ENCODE measurements at places on chromosomes 7 and 10. TPM values are rescaled to one million over a fixed set of nuclear protein-coding genes. Genes with fewer than 3 reads are reported as not detected.

SFTPD gene
- 1.4 TPM for polyA plus RNA-seq

PROSER2 gene
- polyA plus RNA-seq = 1.2 TPM

SPOCK2 gene
- polyA plus RNA-seq = 0.45 TPM

FAM25A gene
- not detected for polyA plus RNA-seq

BAIAP2L1 gene
- 0.52 TPM for polyA plus RNA-seq

UROS gene
- 42.3 TPM for polyA plus RNA-seq

CNPY1 gene
- polyA plus RNA-seq = not detected

GRCh38 chr7:155487509-155488482 lies 29.9 kb downstream of the EN2 start:
- H3K4me1 ChIP-seq = peaks cover 21% of the 10 kb centered on the region
- H3K27ac ChIP-seq = no peak overlapping the region
- no peaks in the 10 kb centered on the region for H3K36me3 ChIP-seq
- H3K27me3 ChIP-seq = no peaks in the 10 kb centered on the region

GRCh38 chr10:124677749-124678556 lies 66.2 kb downstream of the FAM53B start:
- H3K27me3 ChIP-seq = no peaks in the 10 kb centered on the region
- DNase-seq = no peak
- H3K36me3 ChIP-seq = peaks cover 33% of the 10 kb centered on the region
- H3K4me1 ChIP-seq = peaks cover 86% of the 10 kb centered on the region

GRCh38 chr10:129936266-129936922 lies 27.7 kb downstream of the EBF3 start:
- H3K4me3 ChIP-seq = no peak overlapping the region
- H3K36me3 ChIP-seq = no peaks in the 10 kb centered on the region
- DNase-seq = no peak

DNA sequence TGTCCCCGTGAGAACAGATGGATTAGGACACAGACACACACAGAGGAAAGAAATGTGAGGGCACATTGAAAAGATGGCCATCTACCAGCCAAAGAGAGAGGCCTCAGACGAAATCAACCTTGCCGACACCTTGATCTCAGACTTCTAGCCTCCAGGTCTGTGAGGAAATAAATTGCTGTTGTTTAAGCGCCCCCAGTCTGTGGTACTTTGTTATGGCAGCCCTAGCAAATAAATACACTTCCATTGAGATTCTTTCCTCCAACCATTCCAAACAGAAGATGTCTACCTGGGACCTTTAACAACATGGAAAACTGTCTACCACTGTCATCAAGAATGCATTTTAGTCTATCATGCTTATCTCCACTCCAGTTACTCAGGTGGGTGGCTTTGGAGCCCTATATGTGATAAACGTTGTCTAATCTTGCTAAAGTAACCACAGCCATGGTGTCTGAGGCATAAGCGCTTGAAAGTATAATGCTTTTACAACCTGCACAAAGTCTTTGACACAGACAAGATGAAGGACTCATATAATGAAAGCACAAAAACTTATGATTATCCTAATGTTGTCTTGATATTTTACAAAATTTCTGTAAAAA lies 244.3 kb downstream of the MTERF1 start:
- peak; percentile 12 for DNase-seq
- H3K27me3 ChIP-seq = no peaks in the 10 kb centered on the region
- H3K4me1 ChIP-seq = no peaks in the 10 kb centered on the region
- no peak overlapping the region for H3K4me3 ChIP-seq
- H3K36me3 ChIP-seq = no peaks in the 10 kb centered on the region
- no peak overlapping the region for H3K27ac ChIP-seq

- no peaks in the 10 kb centered on the region for H3K36me3 ChIP-seq
- no peaks in the 10 kb centered on the region for H3K27me3 ChIP-seq
- H3K4me1 ChIP-seq = no peaks in the 10 kb centered on the region
- no peak overlapping the region for H3K4me3 ChIP-seq
- DNase-seq = no peak
- no peak overlapping the region for H3K27ac ChIP-seq
These were observed 499.1 kb upstream of the PODXL start for GRCh38 chr7:132055336-132056120.

DNA sequence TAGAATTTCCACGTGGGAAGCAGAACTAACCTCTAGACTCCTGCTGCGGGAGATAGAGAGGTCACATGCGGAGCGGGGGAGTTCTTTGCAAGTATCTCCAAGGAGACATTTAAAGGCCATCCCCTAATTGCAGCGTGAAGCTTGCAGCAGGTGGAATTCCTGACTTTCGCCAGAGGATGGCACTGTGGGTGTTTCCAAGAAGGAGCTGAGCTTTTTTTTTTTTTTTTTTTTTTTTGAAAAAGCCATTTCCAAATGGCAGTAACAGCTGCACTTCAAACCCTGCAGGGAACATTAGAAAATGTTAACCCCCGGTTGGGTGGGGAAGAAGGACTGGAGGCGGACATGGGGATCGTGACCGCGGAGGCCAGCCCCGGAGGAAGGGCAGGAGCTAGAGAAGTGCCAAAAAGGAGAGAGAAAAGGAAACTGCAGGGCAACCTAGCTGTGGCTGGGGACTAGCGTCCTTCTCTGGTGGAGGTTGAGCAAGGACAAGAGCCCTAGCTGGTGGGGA lies 487.7 kb downstream of the TYW1 start:
- no peak for DNase-seq
- H3K4me1 ChIP-seq = no peaks in the 10 kb centered on the region
- no peaks in the 10 kb centered on the region for H3K27me3 ChIP-seq
- H3K36me3 ChIP-seq = no peaks in the 10 kb centered on the region
- H3K27ac ChIP-seq = no peak overlapping the region
- no peak overlapping the region for H3K4me3 ChIP-seq

- no peak for DNase-seq
- H3K4me3 ChIP-seq = no peak overlapping the region
- H3K4me1 ChIP-seq = no peaks in the 10 kb centered on the region
- no peaks in the 10 kb centered on the region for H3K27me3 ChIP-seq
- peaks cover 63% of the 10 kb centered on the region for H3K36me3 ChIP-seq
These were observed 153.5 kb upstream of the RHEB start for GRCh38 chr7:151673216-151673615.

- no peaks in the 10 kb centered on the region for H3K4me1 ChIP-seq
- peaks cover 74% of the 10 kb centered on the region for H3K27me3 ChIP-seq
- no peaks in the 10 kb centered on the region for H3K36me3 ChIP-seq
- no peak overlapping the region for H3K27ac ChIP-seq
These were observed 2.1 kb upstream of the SORCS3 start for GRCh38 chr10:104638861-104639589.

- H3K4me1 ChIP-seq = no peaks in the 10 kb centered on the region
- H3K36me3 ChIP-seq = no peaks in the 10 kb centered on the region
- H3K27me3 ChIP-seq = no peaks in the 10 kb centered on the region
- no peak overlapping the region for H3K27ac ChIP-seq
These were observed 44.2 kb upstream of the ADAM12 start for GRCh38 chr10:126432507-126432906.

DNA sequence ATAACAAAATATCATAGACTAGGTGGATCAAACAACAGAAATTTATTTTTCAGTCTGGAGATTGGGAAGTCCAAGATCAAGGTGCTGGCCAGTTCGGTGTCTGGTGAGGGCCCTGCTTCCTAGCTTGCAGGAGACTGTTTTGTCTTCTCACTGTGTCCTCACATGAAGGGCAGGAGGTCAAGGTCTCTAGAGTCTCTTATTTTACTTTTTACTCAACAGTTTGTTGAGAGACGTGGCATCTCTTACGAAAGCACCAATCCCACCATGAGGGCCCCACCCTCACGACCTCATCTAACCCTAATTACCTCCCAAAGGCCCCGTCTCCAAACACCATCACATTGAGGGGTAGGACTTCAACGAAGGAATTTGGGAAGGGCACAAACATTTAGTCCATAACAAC lies 41.2 kb upstream of the SORBS1 start:
- H3K36me3 ChIP-seq = peaks cover 26% of the 10 kb centered on the region
- no peaks in the 10 kb centered on the region for H3K4me1 ChIP-seq

- no peaks in the 10 kb centered on the region for H3K36me3 ChIP-seq
- peak overlapping the region; percentile 0 for H3K4me3 ChIP-seq
- H3K27ac ChIP-seq = no peak overlapping the region
- DNase-seq = no peak
These were observed 692 bp downstream of the NEURL1 start for GRCh38 chr10:103493916-103494877.

DNA sequence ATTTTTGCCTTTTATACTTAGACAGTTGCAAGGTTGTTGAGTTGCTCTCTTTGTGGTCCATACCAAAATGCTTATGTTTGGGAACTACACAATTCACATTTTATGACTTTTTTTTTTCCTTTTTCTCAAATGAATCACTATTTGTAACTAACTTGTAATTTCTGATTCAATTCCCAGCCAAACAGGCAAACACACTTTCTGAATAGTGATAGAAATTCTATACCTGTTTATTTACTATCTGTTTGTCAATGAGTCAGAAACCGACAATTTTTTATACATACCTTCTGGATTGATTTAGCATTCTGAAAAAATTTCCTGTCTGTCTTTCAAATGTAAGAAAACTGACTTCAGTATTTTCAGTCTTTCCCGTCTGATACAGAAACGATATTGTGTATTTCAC lies 69.1 kb downstream of the MBL2 start:
- H3K4me1 ChIP-seq = no peaks in the 10 kb centered on the region
- no peak for DNase-seq
- H3K27me3 ChIP-seq = no peaks in the 10 kb centered on the region
- H3K27ac ChIP-seq = no peak overlapping the region

DNA sequence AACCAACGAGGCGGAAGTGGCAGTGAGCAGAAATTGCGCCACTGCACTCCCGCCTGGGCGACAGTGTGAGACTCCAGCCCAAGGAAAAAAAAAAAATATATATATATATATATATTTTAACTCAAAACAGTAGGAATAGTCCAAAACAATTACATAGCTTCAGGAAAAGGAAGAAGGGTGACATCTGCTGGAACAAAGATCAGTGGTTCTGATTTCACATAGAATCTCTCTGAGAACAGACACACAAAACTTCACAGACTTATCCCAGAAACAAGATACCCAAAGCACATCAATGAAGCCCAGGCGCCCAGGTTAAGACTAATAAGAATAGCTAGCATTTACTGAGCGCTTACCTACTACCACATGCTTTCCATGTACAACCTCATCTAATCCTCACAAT lies 45.0 kb downstream of the DNMBP start:
- H3K36me3 ChIP-seq = peaks cover 9% of the 10 kb centered on the region
- H3K27me3 ChIP-seq = no peaks in the 10 kb centered on the region
- no peak for DNase-seq
- H3K27ac ChIP-seq = no peak overlapping the region
- no peak overlapping the region for H3K4me3 ChIP-seq

GRCh38 chr10:89278900-89279392 lies 22.9 kb upstream of the IFIT2 start:
- H3K27ac ChIP-seq = no peak overlapping the region
- no peaks in the 10 kb centered on the region for H3K27me3 ChIP-seq
- DNase-seq = no peak
- no peaks in the 10 kb centered on the region for H3K4me1 ChIP-seq
- no peak overlapping the region for H3K4me3 ChIP-seq

DNA sequence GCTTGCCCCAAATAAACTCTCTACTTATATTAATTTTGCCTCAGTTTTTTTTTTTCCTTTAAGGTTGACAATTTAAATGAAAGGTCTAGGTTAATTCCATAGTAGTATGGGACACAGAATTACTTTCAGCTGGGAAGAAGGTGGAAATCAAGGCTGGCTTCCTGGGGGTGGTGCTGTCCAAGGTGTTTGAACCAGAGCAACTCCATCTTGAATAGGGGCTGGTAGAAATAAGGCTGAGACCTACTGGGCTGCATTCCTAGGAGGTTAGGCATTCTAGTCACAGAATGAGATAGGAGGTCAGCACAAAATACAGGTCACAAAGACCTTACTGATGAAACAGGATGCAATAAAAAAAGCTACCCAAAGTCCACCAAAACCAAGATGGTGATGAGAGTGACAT lies 1190.8 kb upstream of the AUTS2 start:
- H3K27me3 ChIP-seq = no peaks in the 10 kb centered on the region
- DNase-seq = no peak
- H3K36me3 ChIP-seq = no peaks in the 10 kb centered on the region
- no peak overlapping the region for H3K27ac ChIP-seq

GRCh38 chr10:129809841-129810240 lies 154.2 kb downstream of the EBF3 start:
- no peak overlapping the region for H3K27ac ChIP-seq
- no peak for DNase-seq
- no peaks in the 10 kb centered on the region for H3K27me3 ChIP-seq
- no peaks in the 10 kb centered on the region for H3K36me3 ChIP-seq
- no peaks in the 10 kb centered on the region for H3K4me1 ChIP-seq

- DNase-seq = no peak
- peaks cover 46% of the 10 kb centered on the region for H3K4me1 ChIP-seq
- H3K27ac ChIP-seq = no peak overlapping the region
These were observed 32.9 kb downstream of the VOPP1 start for GRCh38 chr7:55539380-55539779.

GRCh38 chr10:24777196-24777595 lies 53.5 kb upstream of the ARHGAP21 start:
- DNase-seq = no peak
- no peak overlapping the region for H3K4me3 ChIP-seq
- no peaks in the 10 kb centered on the region for H3K4me1 ChIP-seq
- H3K27ac ChIP-seq = no peak overlapping the region

GRCh38 chr7:148344406-148344805 lies 246.2 kb upstream of the C7orf33 start:
- H3K27ac ChIP-seq = no peak overlapping the region
- no peaks in the 10 kb centered on the region for H3K4me1 ChIP-seq
- no peak overlapping the region for H3K4me3 ChIP-seq
- H3K36me3 ChIP-seq = no peaks in the 10 kb centered on the region
- peaks cover 23% of the 10 kb centered on the region for H3K27me3 ChIP-seq
- DNase-seq = no peak

GRCh38 chr7:33079763-33080690 lies 17.5 kb upstream of the NT5C3A start:
- no peak overlapping the region for H3K4me3 ChIP-seq
- H3K27me3 ChIP-seq = peaks cover 6% of the 10 kb centered on the region
- H3K27ac ChIP-seq = no peak overlapping the region
- DNase-seq = no peak

DNA sequence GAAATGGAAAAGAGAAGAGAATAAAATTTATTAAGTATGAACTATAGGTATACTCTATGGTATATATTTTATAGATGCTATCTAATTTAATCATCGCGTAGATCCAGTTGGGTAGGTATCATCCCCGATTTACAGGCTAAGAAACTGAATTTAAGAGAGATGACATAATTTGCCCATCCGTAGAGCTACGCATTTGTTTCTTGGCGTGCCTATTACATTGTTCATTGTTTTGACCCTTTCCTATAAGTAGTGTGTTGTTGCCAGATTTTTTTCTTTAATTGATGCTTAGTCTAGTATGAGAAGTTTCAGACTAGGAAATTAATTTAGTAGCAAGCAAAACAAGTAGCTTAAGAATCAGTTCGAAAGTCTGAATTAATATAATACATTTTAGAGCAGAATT lies 205.7 kb upstream of the NPSR1 start:
- no peaks in the 10 kb centered on the region for H3K4me1 ChIP-seq
- H3K27ac ChIP-seq = no peak overlapping the region
- H3K4me3 ChIP-seq = no peak overlapping the region
- H3K27me3 ChIP-seq = no peaks in the 10 kb centered on the region

GRCh38 chr7:128924707-128925588 lies 12.8 kb upstream of the IRF5 start:
- no peak overlapping the region for H3K4me3 ChIP-seq
- DNase-seq = no peak
- H3K27me3 ChIP-seq = no peaks in the 10 kb centered on the region
- peaks cover 24% of the 10 kb centered on the region for H3K4me1 ChIP-seq
